ENCODE measurements at places on chromosomes 13 and 19.

- DNase-seq = no peak
Observed at GRCh38 chr13:77038907-77039480, 12.0 kb upstream of the FBXL3 start.

DNA sequence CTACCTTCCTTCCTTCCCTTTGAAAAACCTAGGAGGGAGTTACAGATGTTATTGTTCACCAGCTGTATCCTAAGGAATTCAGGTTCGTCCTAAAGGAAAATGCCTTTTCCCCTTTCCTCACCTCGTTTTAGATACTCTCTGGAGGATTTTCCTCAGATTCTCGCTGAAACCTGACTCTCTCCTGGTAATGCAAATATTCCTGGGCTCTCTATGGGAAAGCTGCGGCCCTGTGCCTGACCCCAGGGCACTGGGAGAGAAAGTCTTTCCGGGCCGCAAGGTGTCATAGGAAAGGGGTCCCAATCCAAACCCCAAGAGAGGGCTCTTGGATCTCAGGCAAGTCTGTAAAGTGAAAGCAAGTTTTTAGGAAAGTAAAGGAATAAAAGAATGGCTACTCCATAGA is 13.1 kb upstream of the OR1M1 start:
- DNase-seq = no peak

DNA sequence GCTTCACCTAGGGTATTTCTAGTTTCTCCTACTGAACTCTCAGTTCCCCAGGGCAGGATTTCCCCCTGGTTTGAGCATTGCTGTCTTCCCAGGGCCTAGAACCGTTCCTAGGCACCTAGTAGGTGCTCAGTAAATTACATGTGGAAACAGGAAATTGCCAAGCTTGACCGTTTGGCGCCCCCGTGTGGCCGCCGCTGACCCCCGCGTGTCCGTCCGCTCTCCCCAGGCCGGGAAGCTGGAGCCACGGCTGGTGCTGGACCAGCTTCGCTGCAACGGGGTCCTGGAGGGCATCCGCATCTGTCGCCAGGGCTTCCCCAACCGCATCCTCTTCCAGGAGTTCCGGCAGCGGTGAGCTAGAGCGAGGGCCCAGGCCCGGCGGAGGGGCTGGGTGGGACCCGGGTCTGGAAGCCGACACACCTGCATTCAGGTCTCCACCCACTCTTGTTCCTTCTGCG is 55.5 kb downstream of the MYH14 start:
- peak; percentile 37 for DNase-seq

GRCh38 chr19:963486-963951 is 20.6 kb upstream of the WDR18 start:
- DNase-seq = no peak

DNA sequence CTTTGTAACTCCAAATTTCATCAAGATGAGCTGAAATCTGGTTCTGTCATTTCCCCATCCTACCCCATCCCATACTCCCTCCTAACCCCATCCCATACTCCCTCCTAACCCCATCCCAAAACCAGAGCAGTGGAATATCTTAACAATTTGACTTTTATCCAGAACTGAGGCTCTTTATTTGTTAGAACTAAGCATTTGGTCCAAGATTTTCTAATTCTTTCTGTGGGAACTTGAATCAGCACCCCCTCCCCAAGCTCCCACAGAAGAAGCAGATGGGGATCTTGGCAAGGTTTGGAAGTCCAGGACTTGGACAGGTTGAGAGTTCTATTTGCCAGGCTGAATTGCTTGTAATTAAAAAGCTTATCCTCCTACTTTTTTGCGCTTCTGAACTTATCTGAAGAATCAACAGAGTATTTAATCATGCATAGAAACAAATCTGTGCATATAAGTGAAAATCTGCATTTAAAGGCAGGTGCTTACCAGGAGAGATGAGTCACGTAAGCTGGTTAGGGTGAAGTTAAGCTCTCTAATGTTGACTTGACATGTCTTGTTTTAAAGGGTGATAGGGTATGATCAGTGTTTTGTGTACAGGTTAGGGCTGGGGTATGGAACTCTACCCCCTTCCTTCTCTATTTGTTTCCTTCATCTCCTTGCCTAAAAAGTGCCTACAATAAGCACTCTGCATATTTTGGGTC is 111.1 kb downstream of the COG6 start:
- no peak for DNase-seq

- no peak for DNase-seq
Observed at GRCh38 chr19:318509-318774, 26.2 kb downstream of the MIER2 start.

DNA sequence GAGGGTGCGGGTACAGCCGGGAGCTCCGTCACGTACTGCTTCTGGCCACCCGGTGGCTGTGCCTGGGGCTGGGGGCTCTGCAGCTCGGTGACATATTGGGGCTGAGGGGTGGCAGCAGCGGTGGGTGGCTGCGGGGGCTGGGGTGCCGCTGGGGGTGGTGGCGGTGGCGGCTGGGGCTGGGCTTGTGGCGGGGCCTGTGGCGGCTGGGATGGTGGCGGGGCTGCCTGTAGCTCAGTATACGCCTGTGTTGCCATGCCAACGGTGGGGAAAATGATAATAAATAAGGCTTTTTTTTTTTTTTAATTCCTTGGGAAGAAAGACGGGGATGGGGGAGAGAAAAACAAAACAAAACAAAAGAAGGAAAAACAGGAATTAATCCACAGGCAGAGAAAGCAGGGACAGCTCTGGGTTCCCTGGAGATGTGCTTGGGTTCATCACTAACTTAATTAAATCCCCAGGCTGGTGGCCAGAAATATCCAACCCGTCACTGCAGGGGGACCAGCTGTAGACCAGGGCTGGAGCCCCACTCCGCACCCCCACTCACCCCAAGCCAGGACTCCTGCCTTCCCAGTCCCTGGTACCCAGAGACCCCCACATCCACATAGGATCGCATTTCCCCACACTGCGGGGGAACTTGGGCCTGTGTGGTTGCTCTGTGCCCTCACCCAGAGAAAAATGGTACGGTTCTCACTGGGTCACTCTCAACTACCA is 12.4 kb downstream of the RFX1 start:
- no peak for DNase-seq

- no peak for DNase-seq
Observed at GRCh38 chr19:34540811-34541557, 59.4 kb downstream of the WTIP start.

GRCh38 chr19:11420429-11421370 is 1.6 kb upstream of the RGL3 start:
- no peak for DNase-seq

DNA sequence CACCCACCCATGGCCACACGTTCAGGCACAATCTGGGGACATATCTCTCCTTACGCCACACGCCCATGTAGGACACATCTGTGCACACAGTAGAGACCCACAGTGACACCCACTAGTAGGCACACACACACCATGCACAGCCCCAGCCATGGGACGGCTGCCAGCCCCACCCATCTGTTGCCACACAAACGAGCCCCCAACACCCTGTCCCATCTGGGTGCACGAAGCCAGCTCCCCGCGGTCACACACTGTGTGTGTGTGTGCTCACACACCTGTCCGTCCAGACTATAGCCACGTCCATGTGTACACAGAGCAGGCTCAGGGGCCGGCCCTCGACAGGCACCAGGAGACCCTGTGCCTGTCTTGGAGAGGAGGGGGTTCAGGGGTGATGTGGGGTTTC is 10.6 kb downstream of the ERFL start:
- no peak for DNase-seq

DNA sequence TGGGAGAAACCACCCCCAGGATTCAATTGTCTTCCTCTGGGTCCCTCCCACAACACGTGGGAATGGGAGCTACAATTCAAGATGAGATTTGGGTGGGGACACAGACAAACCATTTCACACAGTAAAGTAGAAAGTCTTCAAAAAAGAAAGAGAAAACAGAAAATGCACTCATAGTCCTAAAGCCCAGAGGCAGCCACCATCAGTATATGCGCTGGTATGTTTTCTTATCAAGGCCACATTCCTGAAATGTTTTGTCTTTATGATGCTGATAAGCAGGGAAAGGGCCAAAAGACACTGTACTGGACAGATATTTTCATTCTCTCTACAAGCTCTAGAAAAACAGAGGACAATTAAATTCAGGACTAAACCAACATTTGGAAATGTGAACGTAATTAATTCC is 375.8 kb upstream of the TSHZ3 start:
- DNase-seq = no peak

GRCh38 chr13:107770541-107770940 is 444.8 kb downstream of the LIG4 start:
- no peak for DNase-seq

DNA sequence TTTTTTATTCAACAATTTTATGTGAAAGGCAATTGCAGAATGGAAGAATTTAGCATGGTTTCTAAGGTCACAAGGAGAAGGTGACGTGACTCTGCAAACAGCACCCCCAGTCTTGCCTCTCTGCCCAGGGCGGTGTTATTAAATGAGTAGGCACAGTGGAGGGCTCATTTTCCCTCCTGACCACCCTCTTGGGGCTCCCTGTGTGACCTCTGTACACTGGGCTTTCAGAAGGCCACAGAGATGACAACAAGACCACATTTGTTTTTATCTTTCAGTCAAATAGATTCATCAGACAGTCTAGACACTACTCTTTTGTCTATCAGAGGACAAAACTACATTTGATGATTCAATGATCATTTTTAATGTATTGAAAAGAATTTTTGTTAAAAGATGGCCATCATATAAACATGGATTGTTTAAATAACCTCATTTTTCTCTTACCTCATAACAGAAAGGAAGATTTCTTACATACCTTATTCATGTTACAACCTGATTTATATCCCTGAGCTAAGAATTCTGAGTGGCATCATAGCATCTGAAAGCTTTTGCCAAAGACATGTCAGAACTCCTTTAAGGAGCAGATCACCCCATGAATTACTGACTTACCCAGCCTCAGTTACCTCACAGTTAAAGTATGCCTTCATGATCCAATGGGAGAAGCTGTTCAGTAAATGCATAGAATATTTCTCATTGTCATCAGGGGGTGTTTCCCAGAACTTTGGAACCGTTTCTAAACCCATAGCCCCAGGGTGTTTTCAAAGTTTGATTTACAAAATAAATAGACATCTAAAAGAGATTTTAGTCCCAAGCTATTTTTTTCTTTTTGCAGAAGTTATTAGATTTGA is 184.0 kb upstream of the RFC3 start:
- DNase-seq = no peak

- DNase-seq = no peak
Observed at GRCh38 chr19:8057545-8058270, 5.1 kb downstream of the CCL25 start.

GRCh38 chr13:73433890-73434289 is 375.1 kb downstream of the KLF5 start:
- no peak for DNase-seq

DNA sequence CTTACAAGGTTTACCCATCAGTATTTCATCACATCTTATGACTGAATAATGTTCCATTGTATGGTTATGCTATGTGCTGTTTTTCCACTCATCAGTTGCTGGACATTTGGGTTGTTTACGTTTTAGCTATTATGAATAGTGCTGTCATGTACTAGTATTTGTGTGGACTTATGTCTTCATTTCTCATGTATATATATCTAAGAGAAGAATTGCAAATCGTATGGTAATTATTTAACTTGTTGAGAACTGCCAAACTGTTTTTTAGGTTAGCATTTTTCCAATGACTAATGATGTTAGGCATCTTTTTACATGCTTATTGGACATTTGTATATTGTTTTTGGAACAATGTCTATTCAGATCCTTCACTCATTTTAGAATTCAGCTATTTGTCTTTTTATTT is 368.3 kb downstream of the LMO7 start:
- no peak for DNase-seq

DNA sequence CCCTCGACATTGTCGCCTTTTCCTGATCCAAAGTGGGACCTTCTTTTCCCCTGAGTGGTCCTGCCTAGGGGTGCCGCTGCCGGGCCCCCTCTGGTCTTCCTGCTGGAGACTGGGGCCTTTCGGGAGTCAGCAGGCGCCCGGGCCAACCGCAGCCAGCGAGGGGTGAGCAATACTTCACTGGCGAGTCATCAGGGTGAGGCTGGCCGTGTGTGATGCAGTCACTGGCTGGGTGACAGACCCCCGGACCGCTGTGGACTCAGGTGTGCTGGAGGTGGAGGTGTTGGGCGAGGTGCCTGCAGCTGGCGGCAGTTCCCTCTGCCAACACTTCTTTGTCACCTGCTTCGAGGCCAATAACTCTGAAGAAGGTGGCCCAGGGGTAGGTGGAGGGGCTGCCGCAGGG is 1.5 kb upstream of the CGB5 start:
- DNase-seq = peak; percentile 87

GRCh38 chr13:94228763-94229162 is 250.7 kb downstream of the DCT start:
- no peak for DNase-seq

DNA sequence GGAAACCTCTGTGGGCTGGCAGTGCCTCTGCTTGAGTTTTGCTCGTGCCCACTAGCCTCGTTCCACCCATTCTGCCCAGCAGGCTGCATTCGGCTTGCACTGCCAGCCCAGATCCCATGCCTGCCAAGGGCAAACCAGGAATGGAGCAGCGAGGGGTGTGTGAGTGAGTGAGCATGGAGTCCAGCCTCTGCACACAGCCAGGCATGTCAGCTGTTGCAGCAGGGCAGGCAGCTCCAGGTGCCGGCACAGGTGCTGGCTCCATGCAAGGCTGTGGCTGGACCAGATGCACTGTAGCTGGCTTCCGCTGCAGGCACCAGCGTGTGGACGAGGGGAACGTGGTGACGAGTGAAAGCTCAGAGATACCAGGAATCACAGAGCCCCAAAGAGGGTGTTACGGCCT is 64.5 kb downstream of the SPATA13 start:
- DNase-seq = no peak

DNA sequence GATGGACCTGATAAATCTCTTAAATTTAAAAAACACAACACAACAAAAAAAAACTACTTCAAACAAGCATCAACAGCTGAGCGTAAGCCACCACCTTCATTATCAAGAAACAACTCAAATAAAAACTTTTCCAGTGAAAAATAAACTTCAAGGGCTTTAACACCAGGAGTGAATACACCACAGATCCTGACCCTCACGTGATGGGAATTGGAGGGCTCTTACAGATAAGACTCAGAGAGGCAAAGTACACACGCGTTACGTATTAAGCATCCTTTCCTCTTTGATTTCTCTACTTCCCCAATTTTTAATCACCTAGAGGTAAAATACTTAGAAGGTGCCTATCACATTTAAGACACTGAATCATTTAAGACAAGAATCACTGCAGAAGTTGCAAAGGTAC is 573 bp upstream of the STARD13 start:
- no peak for DNase-seq
